Upper lobe of right lung (tissue), 1 donor: ENCODE measurements at places on chromosomes 11 and 22. TPM values are rescaled to one million over a fixed set of nuclear protein-coding genes. Genes with fewer than 3 reads are reported as not detected.
A peak's percentile ranks its signal among the peaks of the same experiment; 100 is the strongest.

The MTMR3 gene
- total RNA-seq = 50.6 TPM

The CHRNA10 gene
- 1.2 TPM for total RNA-seq

The FAM227A gene
- total RNA-seq = 0.98 TPM

The MCAM gene
- 134 TPM for total RNA-seq

DNA sequence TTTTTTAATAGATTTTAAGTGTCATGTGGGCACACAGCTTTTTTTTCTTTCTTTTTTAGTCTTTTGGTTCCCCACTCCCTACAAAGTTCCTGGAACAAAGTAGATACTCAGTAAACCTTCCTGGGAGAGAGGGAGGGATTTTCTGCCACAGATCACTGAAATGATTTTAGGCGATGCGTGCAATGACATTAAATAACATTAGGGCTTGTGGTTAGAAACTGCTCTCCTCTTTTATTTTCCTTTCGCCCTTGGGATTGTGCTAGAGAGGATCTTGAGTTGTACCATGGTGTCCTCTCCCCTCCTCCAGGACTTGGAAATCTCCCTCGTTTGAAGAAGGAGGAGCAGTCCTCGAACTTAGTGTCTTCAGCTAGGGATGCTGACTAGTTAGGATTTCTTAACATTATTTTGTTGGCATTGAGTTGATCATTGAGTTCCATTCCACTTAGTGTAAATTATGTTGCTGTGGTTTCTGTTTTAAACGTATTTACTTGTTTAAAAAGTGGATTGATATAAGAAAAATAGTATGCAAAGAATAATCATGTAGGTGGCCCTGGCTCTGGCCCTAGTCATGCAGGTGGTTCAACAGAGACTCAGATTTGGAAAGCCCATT lies 88.4 kb downstream of the TRAF6 start:
- H3K4me3 ChIP-seq = no peak overlapping the region
- H3K27me3 ChIP-seq = no peaks in the 10 kb centered on the region
- no peaks in the 10 kb centered on the region for H3K36me3 ChIP-seq
- no peak for DNase-seq
- H3K27ac ChIP-seq = peak overlapping the region; percentile 43

GRCh38 chr11:119629834-119630624 lies 99.0 kb downstream of the NECTIN1 start:
- H3K4me1 ChIP-seq = no peaks in the 10 kb centered on the region
- H3K27me3 ChIP-seq = no peaks in the 10 kb centered on the region
- no peak overlapping the region for H3K27ac ChIP-seq
- H3K4me3 ChIP-seq = no peak overlapping the region
- H3K36me3 ChIP-seq = no peaks in the 10 kb centered on the region

GRCh38 chr11:59259047-59259446 lies 46.3 kb upstream of the MPEG1 start:
- H3K27ac ChIP-seq = no peak overlapping the region
- DNase-seq = no peak
- H3K36me3 ChIP-seq = no peaks in the 10 kb centered on the region
- H3K27me3 ChIP-seq = no peaks in the 10 kb centered on the region
- H3K4me1 ChIP-seq = no peaks in the 10 kb centered on the region
- no peak overlapping the region for H3K4me3 ChIP-seq

- H3K36me3 ChIP-seq = peaks cover 100% of the 10 kb centered on the region
- no peaks in the 10 kb centered on the region for H3K27me3 ChIP-seq
- DNase-seq = no peak
- no peak overlapping the region for H3K4me3 ChIP-seq
Observed at GRCh38 chr22:41656556-41656955, 32.1 kb downstream of the SNU13 start.

DNA sequence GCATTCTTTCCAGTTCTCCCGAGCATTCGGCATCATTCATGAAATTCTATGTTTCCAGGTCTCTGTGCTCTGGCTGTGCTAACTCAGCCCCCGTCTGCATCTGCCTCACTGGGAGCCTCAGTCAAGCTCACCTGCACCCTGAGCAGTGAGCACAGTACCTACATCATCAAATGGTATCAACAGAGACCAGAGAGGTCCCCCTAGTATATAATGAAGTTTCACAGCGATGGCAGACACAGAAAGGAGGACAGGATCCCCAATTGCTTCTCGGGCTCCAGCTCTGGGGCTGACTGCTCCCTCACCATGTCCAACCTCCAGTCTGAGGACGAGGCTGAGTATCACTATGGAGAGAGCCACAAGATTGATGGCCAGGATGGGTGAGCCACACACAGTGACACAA lies 52.8 kb upstream of the IGLL5 start:
- no peaks in the 10 kb centered on the region for H3K36me3 ChIP-seq
- no peak overlapping the region for H3K4me3 ChIP-seq
- H3K4me1 ChIP-seq = no peaks in the 10 kb centered on the region

DNA sequence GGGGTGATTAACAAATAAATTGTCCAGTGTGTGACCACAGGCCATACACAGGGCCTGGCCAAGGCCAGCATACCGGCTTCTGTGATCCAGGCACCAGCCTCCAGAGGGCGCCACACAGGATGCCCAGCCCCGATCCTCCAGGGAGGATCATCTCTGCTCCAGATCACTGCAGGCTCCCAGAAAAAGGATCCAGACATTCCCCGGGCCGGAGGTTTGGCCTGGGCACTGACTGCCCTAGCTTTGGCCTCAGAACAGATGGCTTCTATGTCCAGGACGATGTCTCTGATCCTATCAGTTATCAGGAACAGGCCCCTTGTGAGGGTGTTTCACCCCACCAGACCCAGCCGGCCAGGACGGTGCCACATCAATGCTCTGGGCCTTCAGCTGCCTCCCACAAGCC lies 74.5 kb upstream of the LMO1 start:
- no peak overlapping the region for H3K4me3 ChIP-seq
- H3K27me3 ChIP-seq = no peaks in the 10 kb centered on the region
- DNase-seq = peak; percentile 78
- H3K27ac ChIP-seq = no peak overlapping the region

DNA sequence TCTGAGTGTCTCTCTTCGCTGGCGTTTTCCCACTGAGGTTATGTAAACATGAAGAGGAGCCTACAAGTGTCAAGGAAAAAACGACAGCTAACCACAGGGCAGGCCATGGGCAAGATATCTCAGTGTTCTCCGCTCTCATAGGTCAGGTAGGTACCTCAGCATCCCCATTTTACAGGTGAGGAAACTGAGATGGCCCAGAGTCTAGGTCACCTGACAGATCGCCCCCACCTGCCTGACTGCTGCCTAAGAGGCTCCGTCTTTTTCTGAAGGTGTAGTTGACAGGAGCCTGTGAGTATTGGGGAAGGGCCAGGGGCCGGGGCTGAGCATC lies 847 bp upstream of the NDUFA6 start:
- H3K4me1 ChIP-seq = peaks cover 16% of the 10 kb centered on the region
- H3K27me3 ChIP-seq = no peaks in the 10 kb centered on the region
- H3K36me3 ChIP-seq = peaks cover 11% of the 10 kb centered on the region

DNA sequence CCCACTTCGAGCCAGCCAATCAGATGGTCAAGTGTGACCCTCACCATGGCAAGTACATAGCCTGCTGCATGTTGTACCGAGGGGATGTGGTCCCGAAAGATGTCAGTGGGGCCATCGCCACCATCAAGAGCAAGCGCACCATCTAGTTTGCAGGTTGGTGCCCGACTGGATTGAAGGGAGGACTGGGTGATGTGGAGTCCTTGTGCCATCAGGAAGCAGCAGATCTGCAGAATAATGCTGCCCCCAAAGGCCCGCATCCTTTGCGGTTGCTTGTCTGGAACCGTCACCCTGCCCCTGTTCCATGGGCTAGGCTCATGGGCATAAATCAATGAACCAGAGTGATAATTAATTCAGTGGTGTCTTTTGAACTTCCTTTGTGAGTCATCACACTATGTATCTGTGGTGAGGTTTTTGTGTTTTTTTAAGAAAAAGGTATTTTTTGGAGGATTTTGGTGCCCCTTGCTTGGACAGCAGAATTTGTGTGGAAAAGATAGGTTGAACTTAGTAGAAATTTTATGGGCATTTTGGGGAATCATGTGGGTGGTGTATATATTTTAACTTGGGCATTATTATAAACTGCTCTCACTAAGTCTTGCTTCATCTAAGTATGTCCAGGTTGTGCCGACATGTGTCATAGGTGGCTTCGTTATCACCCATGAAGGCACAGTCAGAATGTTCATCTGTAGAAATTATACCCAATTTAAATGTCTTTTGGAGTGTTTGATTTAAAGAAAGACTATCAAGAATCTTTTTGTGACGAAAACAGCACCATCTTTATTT lies 22.3 kb downstream of the LRRC74B start:
- no peak overlapping the region for H3K27ac ChIP-seq
- no peak overlapping the region for H3K4me3 ChIP-seq

GRCh38 chr11:129580278-129580677 lies 204.6 kb downstream of the BARX2 start:
- H3K27ac ChIP-seq = no peak overlapping the region
- no peaks in the 10 kb centered on the region for H3K27me3 ChIP-seq
- no peak overlapping the region for H3K4me3 ChIP-seq
- DNase-seq = no peak

DNA sequence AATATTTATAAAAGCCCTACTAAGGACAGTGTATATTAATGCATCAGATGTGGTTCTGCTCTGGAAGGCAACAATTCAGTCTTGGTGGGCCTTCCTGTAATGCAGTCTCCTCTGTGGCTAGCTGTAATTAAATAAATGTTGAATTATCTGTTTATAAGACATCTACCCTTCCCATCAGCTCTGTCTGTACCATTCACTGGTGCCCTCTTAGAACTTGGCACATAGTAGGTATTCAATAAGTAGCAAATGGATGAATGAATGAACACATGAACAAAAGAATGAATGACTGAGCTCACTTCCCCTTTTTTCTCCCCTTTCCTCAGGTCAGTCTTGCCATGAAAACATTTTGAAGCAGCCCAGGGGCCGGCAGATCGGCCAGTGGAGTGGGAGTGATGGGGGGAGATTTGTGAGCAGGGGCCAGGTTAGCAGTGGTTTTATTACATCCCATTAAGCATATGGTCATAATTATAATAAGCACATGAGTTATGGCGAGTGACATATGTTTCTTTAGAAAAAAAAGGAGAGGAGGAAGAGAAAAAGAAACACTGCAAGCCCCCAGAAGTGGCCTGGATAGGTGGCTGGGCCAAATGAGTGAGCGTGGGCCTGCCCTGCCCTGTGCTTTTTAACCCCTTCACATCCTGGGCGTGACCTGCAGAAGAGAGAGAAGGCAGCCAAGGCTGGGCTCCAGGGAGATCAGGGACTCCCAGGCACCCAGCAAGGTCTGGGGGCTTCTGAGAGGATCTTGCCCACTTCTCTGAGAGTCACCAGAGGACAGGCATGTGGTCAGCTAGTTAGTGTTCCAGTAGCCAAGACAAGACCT lies 48.6 kb upstream of the CD82 start:
- H3K4me1 ChIP-seq = peaks cover 5% of the 10 kb centered on the region
- no peak overlapping the region for H3K4me3 ChIP-seq
- no peak for DNase-seq
- no peak overlapping the region for H3K27ac ChIP-seq
- no peaks in the 10 kb centered on the region for H3K36me3 ChIP-seq
- H3K27me3 ChIP-seq = no peaks in the 10 kb centered on the region

DNA sequence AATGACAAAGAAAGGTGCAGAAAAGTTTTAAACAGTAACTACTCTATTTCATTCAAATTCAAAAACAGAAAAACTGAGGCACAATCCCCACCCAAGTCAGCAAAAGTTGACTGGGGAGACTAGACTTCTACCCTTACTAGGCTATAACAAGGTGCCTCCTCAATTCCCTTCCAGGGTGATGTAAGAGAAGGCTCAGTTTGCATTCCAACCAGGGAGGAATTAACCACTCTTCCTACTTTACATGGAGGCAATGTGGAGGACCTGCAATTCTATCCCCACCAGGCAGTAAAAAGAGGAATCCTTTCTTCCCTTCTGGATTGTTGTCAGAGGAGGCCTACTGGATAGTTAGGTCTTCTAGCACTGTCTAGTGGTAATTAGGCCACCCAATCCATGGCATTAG lies 26.1 kb downstream of the TYR start:
- H3K27ac ChIP-seq = no peak overlapping the region
- no peak overlapping the region for H3K4me3 ChIP-seq
- no peaks in the 10 kb centered on the region for H3K27me3 ChIP-seq
- H3K36me3 ChIP-seq = no peaks in the 10 kb centered on the region
- no peaks in the 10 kb centered on the region for H3K4me1 ChIP-seq
- DNase-seq = no peak

DNA sequence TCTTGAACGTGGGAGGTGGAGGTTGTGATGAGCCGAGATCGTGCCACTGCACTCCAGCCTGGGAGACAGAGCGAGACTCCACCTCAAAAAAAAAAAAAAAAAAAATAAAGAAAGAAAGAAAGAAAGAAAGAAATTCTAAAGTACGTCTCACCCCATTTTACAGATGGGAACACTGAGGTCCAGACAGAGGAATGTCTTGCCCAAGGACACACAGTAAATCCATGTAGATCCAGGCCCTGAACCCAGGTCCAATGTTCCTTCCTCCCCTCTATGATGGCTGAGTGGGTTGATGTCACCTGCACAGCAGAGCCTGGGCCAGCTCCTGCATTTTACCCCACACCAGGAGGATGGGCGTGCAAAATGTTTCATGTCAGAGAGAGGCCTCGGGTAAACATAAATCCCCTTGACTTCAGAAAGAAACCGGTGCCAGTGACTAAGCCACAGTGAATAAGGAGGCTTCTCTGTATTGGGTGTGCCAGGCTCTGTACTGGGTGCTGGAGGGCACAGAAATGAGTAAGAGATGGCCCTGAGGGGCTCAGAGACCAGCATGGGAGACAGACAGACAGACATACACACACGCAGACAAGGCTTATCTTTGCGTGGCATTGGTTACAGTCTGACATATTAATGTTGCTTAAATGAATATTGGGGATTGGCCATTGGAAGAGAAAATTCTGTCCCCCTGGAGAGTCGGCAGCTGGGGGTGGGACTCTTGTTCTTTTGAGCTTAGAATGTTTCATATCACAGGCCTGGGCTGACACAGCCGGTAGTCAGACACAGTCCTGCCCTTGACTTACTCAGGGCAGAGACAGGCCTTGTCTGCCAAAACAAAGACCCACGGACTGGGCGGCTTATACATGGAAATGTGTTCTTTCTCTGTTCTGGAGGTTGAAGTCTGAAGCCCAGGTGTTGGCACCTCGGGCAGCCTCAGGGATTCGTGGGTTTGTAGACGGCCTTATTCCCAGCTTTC lies 105.4 kb downstream of the MIAT start:
- no peaks in the 10 kb centered on the region for H3K27me3 ChIP-seq
- no peaks in the 10 kb centered on the region for H3K36me3 ChIP-seq
- no peak for DNase-seq
- H3K27ac ChIP-seq = no peak overlapping the region
- no peak overlapping the region for H3K4me3 ChIP-seq

GRCh38 chr22:24474649-24475255 lies 20.4 kb upstream of the UPB1 start:
- H3K27me3 ChIP-seq = no peaks in the 10 kb centered on the region
- no peak for DNase-seq
- H3K27ac ChIP-seq = no peak overlapping the region
- H3K36me3 ChIP-seq = no peaks in the 10 kb centered on the region
- H3K4me1 ChIP-seq = peaks cover 16% of the 10 kb centered on the region

- no peak within 1 kb of the TSS for H3K4me3 ChIP-seq
- DNase-seq = no peak
- no peaks in the 10 kb centered on the region for H3K36me3 ChIP-seq
- H3K4me1 ChIP-seq = no peaks in the 10 kb centered on the region
Observed at GRCh38 chr11:74008373-74009229, at the start of gene UCP3. Gene UCP3 (minus strand): TSS chr11:74009085. CDS start chr11:74007042, 2,043 bp downstream.

GRCh38 chr11:43895601-43896000 lies 15.0 kb downstream of the ALKBH3 start:
- H3K27ac ChIP-seq = no peak overlapping the region
- no peaks in the 10 kb centered on the region for H3K4me1 ChIP-seq
- no peaks in the 10 kb centered on the region for H3K27me3 ChIP-seq
- peaks cover 88% of the 10 kb centered on the region for H3K36me3 ChIP-seq
